ENCODE measurements at places on chromosomes 3 and 15. TPM values are rescaled to one million over a fixed set of nuclear protein-coding genes. Genes with fewer than 3 reads are reported as not detected.

The RTP1 gene
- not detected for polyA plus RNA-seq

The XCR1 gene
- 0.15 TPM for polyA plus RNA-seq

The UBL7 gene
- polyA plus RNA-seq, result 36.3 TPM

The CCR8 gene
- polyA plus RNA-seq, result not detected

The RBP2 gene
- not detected for polyA plus RNA-seq

The CCR1 gene
- polyA plus RNA-seq, result 2.9 TPM

DNA sequence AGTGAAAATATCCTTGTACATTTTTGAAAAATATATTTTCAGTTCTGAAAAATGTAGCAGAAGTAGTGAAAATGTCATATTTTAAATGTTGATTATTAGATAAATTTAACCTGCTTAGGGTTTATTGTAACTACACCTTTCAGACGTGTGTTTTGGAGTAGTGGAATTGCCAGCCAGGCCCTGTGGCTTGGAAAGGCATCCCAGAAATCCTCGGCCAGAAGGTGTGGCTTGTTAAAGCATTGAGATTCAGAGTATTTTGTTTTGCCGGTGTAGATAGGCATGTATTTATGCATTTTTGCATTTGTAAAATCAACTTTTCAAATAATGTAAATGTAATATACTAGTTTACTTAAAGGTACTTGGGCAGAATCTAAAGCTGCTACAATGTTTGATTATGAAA, 7.0 kb downstream of the EBLN2 start:
- H3K36me3 ChIP-seq, result peaks cover 8% of the 10 kb centered on the region
- peaks cover 2% of the 10 kb centered on the region for H3K4me1 ChIP-seq
- H3K4me3 ChIP-seq, result no peak overlapping the region
- no peak overlapping the region for H3K27ac ChIP-seq
- DNase-seq, result no peak
- no peaks in the 10 kb centered on the region for H3K27me3 ChIP-seq

DNA sequence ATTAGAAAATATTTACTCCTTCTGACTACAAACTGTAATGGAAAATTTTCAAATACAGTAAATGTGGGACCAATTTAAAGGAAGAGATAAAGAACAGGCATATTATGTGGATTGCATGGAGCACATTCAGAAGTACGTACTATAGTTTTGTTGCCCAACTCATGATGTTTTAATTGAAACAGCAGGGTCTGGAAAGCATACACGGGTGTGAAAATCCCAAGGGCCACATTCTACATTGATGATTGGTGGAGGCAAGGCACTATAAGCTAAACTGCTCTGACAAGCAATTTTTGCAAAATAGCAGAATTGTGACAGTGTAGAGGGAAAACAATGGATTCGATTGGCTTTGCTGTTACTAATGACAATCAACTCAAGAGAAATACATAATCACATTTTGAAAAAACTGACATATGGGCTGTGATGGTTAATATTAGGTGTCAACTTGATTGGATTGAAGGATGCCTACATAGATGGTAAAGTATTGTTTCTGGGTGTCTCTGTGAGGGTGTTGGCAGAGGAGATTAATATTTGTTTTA, 458.6 kb downstream of the PYDC2 start:
- no peaks in the 10 kb centered on the region for H3K27me3 ChIP-seq
- no peak overlapping the region for H3K4me3 ChIP-seq
- peaks cover 2% of the 10 kb centered on the region for H3K4me1 ChIP-seq
- no peak overlapping the region for H3K27ac ChIP-seq
- DNase-seq, result peak; percentile 72

- H3K27me3 ChIP-seq, result no peaks in the 10 kb centered on the region
- H3K36me3 ChIP-seq, result no peaks in the 10 kb centered on the region
- no peak for DNase-seq
- no peak overlapping the region for H3K27ac ChIP-seq
Measured at GRCh38 chr15:35061825-35062737, 23.0 kb downstream of the NANOGP8 start.

GRCh38 chr3:118791246-118791645, 243.4 kb downstream of the IGSF11 start:
- DNase-seq, result no peak
- H3K4me3 ChIP-seq, result no peak overlapping the region
- H3K27ac ChIP-seq, result no peak overlapping the region

GRCh38 chr15:79520654-79521053, 88.5 kb downstream of the MINAR1 start:
- no peak overlapping the region for H3K27ac ChIP-seq
- no peak for DNase-seq
- H3K36me3 ChIP-seq, result no peaks in the 10 kb centered on the region
- no peaks in the 10 kb centered on the region for H3K27me3 ChIP-seq

GRCh38 chr15:37104424-37104981, 4.2 kb upstream of the MEIS2 start:
- no peak for DNase-seq
- peaks cover 18% of the 10 kb centered on the region for H3K4me1 ChIP-seq
- H3K27ac ChIP-seq, result no peak overlapping the region
- H3K27me3 ChIP-seq, result peaks cover 80% of the 10 kb centered on the region
- H3K4me3 ChIP-seq, result no peak overlapping the region

- H3K27ac ChIP-seq, result no peak overlapping the region
- H3K4me3 ChIP-seq, result no peak overlapping the region
- no peaks in the 10 kb centered on the region for H3K27me3 ChIP-seq
- H3K36me3 ChIP-seq, result no peaks in the 10 kb centered on the region
- DNase-seq, result no peak
- peaks cover 3% of the 10 kb centered on the region for H3K4me1 ChIP-seq
Measured at GRCh38 chr3:131353016-131353877, 28.3 kb upstream of the NUDT16 start.

DNA sequence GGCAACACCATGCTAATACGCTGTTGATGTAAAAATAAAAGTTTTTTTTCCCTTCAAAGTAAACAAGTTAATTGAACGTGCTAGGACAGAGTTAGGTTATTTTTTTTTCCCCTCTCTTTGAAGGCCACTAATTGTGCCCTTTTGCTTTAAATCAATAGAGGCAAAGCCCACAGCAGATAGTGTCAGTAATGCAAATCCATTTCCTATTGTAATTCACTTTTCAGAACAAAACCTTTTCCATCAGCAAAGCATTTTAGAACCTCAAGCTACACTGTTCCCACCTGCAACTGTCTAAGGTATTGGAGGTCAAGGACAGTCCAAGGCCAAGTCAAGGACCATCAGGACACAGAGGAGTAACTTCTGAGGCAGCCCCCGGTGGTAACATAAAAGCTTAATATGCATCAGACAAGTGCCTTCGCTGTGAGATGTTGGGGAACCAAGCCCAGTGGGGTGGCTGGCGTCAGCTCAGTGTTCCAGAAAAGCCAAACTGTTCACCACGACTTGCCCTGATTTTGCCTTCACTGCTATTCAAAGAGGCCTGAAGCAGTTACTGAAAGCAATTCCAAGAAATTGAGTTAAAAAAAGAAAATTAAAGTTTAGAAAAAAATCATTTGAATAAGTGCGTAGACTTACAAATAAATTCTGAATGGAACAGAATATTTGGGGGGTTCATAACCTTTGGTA, 65.8 kb upstream of the ICE2 start:
- DNase-seq, result no peak
- H3K36me3 ChIP-seq, result no peaks in the 10 kb centered on the region
- H3K4me1 ChIP-seq, result peaks cover 6% of the 10 kb centered on the region
- H3K27ac ChIP-seq, result no peak overlapping the region

- H3K27me3 ChIP-seq, result no peaks in the 10 kb centered on the region
- no peaks in the 10 kb centered on the region for H3K36me3 ChIP-seq
- H3K4me1 ChIP-seq, result no peaks in the 10 kb centered on the region
- no peak overlapping the region for H3K27ac ChIP-seq
- no peak overlapping the region for H3K4me3 ChIP-seq
- DNase-seq, result peak; percentile 56
Measured at GRCh38 chr3:66138336-66139313, 82.2 kb upstream of the SLC25A26 start.

- no peaks in the 10 kb centered on the region for H3K27me3 ChIP-seq
- DNase-seq, result no peak
- H3K4me3 ChIP-seq, result no peak overlapping the region
- no peaks in the 10 kb centered on the region for H3K36me3 ChIP-seq
- peaks cover 16% of the 10 kb centered on the region for H3K4me1 ChIP-seq
- no peak overlapping the region for H3K27ac ChIP-seq
Measured at GRCh38 chr15:65828585-65828984, 36.5 kb upstream of the DENND4A start.

DNA sequence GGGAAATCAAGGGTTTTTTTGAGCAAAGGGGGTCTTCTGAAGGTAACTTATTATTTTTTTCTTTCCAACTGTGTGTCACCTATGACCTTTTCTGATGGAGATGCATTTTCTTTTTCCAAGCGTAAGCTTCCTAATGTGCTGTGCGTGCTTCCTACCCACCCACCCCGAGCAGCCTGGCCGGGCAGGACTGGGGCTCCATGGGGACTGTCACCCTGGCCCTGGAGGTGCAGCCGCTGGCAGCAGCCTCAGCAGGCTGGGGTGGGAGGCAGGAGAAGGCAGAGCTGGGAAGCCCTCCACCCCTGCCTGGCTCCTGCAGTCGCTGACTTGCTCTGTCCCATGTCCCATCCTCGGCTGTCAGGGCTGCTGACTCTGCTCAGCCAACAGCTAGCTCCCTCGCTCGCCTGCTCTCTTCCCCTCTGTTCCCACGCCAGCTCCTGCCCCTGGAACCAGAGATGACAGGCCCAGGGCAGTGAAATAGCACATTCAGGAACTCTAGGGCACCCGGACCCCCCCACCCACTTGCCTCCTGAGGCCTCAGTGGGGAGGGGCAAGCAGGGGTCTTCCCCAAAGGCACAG, 21.4 kb downstream of the IDH2 start:
- peaks cover 3% of the 10 kb centered on the region for H3K4me1 ChIP-seq
- no peak for DNase-seq
- no peak overlapping the region for H3K27ac ChIP-seq
- H3K27me3 ChIP-seq, result no peaks in the 10 kb centered on the region
- no peak overlapping the region for H3K4me3 ChIP-seq

GRCh38 chr3:179861953-179862352, 174.8 kb downstream of the PEX5L start:
- H3K27me3 ChIP-seq, result no peaks in the 10 kb centered on the region
- H3K4me3 ChIP-seq, result no peak overlapping the region
- H3K36me3 ChIP-seq, result no peaks in the 10 kb centered on the region
- no peaks in the 10 kb centered on the region for H3K4me1 ChIP-seq

DNA sequence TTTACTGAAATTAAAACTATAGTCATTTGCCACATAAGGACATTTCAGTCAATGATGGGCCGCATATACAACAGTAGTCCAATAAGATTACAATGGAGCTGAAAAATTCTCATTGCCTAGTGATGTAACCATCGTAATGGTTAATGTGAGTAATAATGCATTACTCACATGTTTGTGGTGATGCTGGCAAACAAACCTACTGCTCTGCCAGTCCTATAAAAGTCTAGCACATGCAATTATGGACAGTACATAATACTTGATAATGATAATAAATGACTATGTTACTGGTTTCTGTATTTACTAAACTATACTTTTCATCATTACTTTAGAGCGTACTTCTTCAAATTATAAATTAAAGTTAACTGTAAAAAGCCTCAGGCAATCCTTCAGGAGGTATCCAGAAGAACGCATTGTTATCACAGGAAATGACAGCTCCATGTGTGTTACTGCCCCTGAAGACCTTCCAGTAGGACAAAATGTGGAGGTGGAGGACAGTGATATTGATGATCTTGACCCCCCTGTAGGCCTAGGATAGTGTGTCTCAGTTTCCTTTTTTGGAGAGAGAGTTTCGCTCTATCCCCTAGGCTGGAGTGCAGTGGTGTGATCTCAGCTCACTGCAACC, 102.7 kb downstream of the ATP1B3 start:
- no peak overlapping the region for H3K4me3 ChIP-seq
- no peak for DNase-seq
- H3K36me3 ChIP-seq, result no peaks in the 10 kb centered on the region

DNA sequence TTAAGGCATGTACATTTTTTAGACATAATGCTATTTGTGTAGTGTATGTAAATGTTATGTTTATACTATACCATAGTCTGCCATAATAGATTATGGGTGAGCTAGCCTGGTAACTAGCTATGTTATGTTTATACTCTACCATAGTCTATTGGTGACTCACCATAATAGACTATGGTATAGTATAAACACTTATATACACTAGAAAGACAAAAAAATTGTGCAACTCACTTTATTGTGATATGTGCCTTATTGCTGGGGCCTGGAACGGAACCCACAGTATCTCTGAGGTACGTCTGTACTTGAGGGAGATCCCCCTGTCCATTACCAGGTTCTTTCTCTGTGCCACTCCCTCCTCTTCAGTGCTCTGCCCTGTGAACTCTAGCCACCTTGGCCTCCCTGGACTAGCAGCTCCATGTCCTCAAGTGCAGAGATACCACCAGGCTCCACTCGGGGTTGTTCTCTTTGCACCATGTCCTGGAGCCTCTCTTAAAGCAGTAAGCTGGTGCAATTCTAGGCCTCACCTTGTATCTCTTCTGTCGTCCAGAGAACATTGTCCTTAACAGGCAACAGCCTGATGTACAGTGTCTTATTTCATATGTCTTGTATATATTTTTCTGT, 60.8 kb upstream of the PXYLP1 start:
- no peaks in the 10 kb centered on the region for H3K27me3 ChIP-seq
- DNase-seq, result no peak
- H3K4me1 ChIP-seq, result no peaks in the 10 kb centered on the region
- H3K27ac ChIP-seq, result no peak overlapping the region
- no peaks in the 10 kb centered on the region for H3K36me3 ChIP-seq
- no peak overlapping the region for H3K4me3 ChIP-seq

DNA sequence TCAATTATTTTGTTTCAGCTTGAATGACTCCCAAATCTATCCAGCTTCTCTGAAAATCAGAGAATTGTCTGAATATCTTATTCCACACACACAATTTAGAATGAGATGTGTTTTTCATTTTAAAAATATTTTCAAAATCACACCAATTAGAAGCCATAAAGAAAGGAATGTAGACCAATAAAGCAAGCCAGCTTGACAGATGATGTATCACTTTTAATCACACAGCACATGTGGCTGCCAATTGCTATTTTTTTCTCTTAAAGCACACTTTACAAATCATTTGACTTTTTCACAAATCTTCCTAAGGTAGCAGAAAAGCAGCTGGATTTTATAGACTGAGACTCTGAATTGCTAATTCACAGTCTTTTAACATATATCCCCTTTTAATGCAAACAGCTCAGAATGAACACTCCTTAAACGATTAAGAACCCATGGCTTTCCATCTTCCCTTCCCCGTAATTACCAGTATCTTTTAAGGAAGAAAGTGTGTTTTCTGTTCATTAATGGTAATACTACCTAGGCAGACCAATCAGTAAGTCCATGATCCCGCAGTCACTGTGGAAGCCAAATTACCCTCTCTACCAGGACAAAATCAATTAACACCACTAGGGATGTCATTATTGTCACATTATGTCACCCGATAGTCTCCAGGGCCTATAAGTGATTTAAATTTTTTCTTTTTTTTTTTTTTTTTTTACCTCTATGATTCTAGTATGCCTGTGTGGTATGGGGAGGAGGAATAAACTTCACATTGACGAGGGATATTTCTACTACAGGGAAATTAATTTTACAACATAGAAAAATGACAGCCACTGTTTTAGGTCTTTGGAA, 250.0 kb upstream of the VEPH1 start:
- H3K4me3 ChIP-seq, result no peak overlapping the region
- DNase-seq, result peak; percentile 26
- no peak overlapping the region for H3K27ac ChIP-seq
- no peaks in the 10 kb centered on the region for H3K4me1 ChIP-seq
- H3K27me3 ChIP-seq, result peaks cover 2% of the 10 kb centered on the region

GRCh38 chr3:159941038-159942000, 47.3 kb upstream of the IL12A start:
- no peaks in the 10 kb centered on the region for H3K4me1 ChIP-seq
- H3K27me3 ChIP-seq, result no peaks in the 10 kb centered on the region
- no peaks in the 10 kb centered on the region for H3K36me3 ChIP-seq
- no peak for DNase-seq
- H3K4me3 ChIP-seq, result no peak overlapping the region

- no peaks in the 10 kb centered on the region for H3K36me3 ChIP-seq
- no peak for DNase-seq
- no peak overlapping the region for H3K4me3 ChIP-seq
- H3K27ac ChIP-seq, result no peak overlapping the region
- peaks cover 49% of the 10 kb centered on the region for H3K4me1 ChIP-seq
Measured at GRCh38 chr3:195075199-195075940, 195.6 kb downstream of the XXYLT1 start.
